ENCODE measurements at places on chromosomes 12 and 14.

GRCh38 chr14:66606826-66607225 is 98.9 kb downstream of the GPHN start:
- DNase-seq, result no peak

GRCh38 chr12:98123021-98123461 is 392.3 kb upstream of the TMPO start:
- no peak for DNase-seq

DNA sequence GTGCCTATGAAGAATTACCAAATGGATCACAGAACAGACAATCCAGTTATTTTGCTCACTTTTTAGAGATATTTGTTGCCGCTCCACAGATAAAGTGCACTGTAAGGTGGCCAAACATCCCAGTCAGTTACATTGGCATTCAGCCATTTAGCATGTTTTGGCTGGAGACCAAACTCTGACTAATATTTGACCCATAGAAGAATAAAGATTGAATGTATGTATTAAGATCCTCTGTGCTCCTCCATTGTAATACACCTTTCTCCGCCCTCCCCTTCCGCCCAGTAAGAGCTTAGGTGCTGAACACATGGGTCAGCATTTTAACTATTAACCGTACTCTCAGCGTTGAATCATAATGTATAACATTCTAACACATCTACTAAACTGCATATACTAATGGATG is 163.4 kb downstream of the ANO6 start:
- DNase-seq, result no peak

DNA sequence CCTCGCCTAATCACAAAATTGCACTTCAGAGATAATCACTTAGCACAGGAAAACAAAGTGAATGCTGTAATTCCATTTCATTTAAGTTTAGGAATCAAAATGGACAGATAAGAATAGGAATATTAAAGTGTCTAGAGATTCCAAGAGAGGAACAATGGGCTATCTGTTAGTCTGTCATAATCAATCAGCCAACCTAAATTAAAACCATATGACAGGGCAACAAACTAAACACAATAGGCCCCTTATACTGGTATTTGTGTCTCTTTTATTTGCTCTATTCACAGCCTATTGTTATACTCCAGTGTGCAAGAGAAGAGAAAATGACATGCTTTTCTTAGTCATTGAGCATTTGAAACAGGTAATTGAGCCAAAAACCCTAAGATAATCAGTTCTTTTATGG is 259.4 kb downstream of the PRKD1 start:
- no peak for DNase-seq

Measured in activated CD4-positive, alpha-beta memory T cell treated with anti-CD3 and anti-CD28 coated beads for 36 hours (primary cell).